ENCODE measurements at places on chromosomes 2 and 18.

DNA sequence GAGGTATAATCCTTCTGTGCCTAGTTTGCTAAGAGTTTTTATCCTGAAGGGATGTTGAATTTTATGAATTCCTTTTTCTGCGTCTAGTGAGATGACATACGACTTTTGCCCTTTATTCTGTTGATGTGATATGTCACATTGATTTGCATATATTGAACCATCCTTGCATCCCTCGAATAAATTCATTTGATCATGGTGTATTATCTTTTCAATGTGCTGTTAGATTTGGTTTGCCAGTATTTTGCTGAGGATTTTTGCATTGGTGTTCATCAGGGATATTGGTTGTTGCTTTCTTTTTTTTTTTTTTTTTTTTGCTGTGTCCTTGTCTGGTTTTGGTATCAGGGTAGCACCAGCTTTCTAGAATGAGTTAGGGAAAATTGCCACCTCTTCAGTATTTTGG, 9.1 kb downstream of the GCC2 start:
- no peak for DNase-seq

DNA sequence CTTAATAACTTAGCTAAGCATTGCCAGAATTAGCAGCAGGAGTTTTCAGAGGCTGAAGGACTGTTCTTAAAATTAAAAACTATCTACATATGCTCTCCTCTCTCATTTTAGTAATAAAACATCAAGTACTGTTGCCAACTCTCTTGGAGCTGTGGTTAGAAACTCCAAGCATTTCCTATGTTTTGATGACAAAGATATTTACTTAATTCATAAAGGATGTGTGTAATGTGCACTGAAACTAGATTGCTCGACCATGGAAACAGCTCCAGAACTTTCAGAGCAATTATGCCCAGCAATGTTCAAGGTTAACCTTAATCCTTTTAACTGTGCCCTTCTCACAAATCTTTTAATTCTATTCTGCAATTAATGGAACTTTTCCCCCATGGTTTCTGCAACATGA, 8.4 kb downstream of the GRP start:
- peak; percentile 68 for DNase-seq

- DNase-seq: no peak
Measured at GRCh38 chr2:196288006-196288538, 116.7 kb upstream of the STK17B start.

GRCh38 chr2:147331790-147332419, 512.9 kb upstream of the ACVR2A start:
- no peak for DNase-seq

GRCh38 chr2:15705839-15706386, 114.2 kb downstream of the DDX1 start:
- DNase-seq: no peak

DNA sequence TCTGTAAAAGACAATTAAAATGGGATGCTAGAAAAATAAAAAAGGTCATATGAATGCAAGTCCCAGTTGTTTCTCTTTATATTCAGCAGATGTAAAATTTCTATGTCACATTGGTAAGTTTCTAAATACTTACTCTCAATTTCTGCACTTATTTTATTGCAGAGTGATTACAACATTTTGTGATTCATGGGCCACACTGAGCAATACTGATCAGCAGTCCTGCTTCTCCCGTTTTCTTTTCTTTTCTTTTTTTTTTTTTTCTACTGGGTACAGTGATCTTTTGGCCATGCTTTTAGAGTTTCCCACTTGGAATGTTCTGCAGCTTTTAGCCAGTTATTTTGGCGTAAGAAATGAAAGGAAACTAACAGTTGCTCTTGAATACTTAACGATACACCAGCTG, 38.8 kb downstream of the LIMS1 start:
- no peak for DNase-seq

GRCh38 chr2:46563186-46563585, 83.8 kb downstream of the TMEM247 start:
- no peak for DNase-seq

DNA sequence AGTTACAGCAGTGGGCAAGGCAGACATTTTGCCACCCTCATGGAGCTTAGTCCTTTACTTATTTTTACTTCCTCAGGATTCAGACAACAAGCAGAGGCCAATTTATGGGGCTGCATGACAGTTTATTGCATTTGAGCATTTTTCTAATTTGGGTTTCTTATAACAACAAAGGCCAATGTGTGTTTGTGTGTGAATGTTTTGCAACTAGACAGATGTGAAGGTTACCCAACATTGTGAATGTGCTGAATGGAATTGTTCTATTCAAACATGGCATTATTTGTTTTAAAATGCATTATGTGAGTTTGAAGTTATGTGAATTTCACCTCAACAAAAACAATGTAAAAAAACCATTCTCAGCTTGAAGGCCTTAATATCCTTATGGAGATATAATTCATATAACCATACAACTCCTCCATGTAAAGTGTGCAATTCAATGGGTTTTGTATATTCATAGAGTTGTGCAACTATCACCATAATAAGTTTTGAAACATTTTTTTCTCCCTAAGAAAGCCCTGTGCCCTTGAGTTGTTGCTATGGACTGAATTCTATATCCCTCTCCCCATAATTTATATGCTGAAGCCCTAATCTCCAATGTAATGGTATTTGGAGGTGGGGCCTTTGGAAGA, 57.3 kb downstream of the CCDC195 start:
- peak; percentile 77 for DNase-seq

- no peak for DNase-seq
Measured at GRCh38 chr18:54881229-54881768, 53.0 kb downstream of the RAB27B start.

DNA sequence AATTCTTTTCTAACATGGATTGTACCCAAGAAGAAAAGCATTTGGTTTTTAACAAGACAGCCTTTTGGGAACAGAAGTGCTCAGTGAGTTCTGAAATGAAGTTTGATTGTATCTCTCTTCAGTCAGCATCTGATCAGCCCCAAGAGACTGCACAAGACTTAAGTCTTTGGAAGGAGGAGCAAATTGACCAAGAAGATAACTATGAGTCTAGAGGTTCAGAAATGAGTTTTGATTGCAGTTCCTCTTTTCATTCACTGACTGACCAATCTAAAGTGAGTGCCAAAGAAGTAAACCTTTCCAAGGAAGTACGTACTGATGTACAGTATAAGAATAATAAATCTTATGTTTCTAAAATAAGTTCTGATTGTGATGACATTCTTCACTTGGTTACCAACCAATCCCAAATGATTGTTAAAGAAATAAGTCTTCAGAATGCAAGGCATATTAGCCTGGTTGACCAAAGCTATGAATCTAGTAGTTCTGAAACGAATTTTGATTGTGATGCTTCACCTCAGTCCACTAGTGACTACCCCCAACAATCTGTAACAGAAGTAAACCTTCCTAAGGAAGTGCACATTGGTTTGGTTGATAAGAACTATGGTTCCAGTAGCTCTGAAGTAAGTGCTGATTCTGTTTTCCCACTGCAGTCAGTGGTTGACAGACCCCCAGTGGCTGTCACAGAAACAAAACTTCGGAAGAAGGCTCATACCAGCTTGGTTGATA, 31.2 kb downstream of the ZDBF2 start:
- DNase-seq: no peak

- DNase-seq: no peak
Measured at GRCh38 chr18:2223849-2224248, 347.5 kb downstream of the METTL4 start.

DNA sequence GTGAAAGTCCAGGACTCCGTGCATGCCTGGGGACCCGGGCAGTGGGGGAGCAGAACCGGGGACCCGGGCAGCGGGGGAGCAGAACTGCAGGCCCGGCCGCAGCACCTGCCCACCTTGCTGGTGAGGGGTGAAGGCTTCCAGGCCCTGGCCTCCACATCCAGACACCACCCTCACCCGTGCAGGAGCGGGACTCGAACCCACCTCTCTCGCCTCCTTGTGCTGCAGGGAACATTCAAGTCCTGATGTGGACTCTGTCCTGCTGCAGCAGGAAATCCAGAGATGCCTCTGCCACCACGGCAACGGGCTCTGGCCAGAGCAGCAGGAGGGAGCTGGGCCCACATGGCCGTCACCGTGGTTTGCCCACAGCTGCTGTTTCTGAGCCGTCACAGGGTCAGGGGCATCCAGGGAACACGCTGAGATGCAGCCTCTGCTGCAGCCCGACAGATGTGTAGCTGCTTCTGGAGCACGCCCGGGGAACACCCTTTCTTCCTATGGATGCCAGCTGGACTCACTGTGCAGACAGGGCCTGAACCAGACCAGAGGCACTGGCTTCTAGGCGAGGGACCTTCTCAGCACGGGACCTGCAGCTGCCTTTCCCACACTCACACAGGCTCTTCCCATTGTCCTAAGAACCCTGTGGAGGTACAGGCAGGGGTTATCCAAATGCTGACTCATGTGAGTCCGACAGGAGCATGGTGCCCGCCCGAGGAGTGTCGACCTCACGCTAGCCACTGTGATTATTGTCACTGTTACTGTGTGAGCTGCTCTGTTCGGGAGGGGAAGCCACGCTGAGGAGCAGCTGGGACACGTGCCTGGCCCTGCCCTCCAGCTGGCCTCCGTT, 89.2 kb upstream of the CTDP1 start:
- no peak for DNase-seq

DNA sequence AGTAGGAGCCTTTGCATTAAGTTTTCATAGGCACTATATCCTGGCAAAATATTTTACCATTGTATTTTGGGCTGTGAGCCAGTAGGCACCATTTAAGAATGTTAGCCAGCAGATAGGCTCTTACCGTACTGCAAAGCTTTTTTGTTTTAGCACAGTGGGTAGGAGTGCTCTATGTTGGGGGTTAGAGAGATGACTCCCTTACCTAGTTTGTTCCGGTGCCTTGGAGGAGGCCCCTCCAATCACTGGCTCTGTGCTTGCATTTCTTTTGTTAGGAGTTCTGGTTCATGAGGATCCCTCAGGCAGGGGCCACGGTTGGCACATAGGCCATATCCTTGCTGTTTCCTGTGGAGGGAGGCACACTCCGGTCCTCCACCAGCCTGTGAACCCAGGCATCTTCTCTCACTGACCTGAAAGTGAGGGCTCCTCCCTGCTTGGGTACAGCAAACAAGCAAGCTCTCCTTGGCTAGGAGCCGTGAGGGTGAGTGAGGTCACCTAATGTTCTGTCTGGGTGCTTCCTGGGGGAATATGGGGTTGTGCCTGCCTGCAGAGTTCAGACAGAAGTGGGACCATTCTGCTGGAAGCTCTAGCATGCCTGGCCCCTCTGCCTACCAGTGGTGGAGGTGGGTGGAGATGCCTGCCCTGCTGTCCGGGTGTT, 29.8 kb downstream of the LTBP1 start:
- no peak for DNase-seq

DNA sequence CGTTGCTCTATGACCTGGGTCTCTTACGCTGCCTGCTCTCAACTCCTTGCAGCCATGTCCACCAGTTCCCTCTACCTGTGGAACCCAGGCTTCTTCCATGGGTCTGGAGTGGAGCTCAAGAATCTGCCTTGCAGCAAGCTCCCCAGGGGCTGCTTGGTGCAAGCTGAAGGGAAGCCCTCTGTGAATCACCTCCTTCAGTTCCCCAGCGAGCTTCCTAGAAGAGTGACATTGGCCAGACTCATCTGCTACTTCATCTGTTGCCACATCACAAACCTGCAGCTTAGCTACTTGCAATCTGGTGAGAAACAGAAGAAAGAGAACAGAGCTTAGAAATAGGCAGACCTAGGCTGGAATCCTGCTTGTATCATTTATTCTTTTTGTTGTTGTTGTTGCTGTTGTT, 9.8 kb upstream of the EFR3B start:
- DNase-seq: peak; percentile 26

DNA sequence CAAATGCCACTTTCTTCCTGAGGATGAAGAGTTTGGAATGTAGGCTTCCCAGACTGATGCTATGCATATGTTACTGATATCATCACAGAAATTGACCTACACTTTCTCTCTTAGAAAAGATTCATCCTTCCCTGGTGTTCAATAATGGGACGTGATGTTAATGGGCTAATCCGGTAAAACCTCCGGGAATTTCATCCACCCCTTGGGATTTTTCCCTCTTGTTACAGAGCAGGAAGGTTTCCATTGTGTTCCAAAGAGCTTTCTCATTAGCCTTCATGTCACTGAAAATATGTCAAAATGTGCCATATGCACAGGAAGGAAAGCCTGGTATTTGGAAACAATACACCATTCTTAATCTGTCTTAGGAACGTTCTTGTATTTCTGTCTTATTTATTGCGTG, 20.7 kb downstream of the ALPK2 start:
- DNase-seq: no peak

DNA sequence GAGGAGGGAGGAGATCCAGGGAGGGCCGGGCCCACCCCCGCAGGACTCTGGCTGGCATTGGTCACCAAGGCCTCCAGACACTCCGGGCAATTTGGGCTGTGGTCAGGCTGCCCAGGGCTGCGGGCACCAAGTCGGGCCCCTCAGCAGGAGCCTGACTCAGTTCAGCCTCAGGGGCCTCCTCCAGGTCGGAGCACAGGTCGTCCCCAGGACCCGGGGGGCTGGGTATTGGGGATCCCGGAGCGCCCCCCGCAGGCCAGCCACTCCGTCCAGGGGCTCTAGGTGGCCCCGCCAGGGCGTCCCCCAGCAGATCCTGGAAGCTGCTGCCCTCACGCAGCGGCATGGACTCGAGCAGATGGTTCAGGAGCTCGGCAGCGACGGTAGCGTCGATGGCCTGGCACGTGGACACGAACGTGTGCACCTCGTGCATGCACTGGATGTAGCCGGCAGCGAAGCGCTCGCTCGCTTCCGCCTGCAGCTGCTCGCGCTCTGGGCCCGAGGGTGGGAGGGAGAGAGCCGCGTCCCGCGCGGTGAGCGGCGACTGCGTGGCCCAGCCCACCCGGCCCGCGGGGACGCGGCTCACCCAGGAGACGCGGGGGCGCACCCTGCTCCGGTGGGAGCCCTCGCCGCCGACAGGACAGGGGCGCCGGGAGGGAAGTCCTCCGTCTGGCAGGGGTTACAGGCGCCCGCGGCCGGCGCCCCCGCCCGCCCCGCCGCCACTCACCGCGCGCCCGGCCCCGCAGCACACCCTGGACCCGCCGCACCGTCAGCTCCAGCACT, 884 bp downstream of the HES6 start:
- DNase-seq: no peak

GRCh38 chr2:144237830-144238627, 281.9 kb downstream of the ZEB2 start:
- DNase-seq: no peak

GRCh38 chr2:199734651-199735050, 116.3 kb downstream of the FTCDNL1 start:
- DNase-seq: no peak

GRCh38 chr18:48032876-48033789, 102.7 kb upstream of the SMAD2 start:
- DNase-seq: no peak

- no peak for DNase-seq
Measured at GRCh38 chr2:113076954-113077669, 9.3 kb downstream of the IL1F10 start.

GRCh38 chr18:11953113-11953512, 28.2 kb upstream of the IMPA2 start:
- DNase-seq: no peak

GRCh38 chr2:235024931-235025773, 73.3 kb downstream of the SH3BP4 start:
- DNase-seq: no peak
